ENCODE measurements at places on chromosomes 7 and 10. TPM values are rescaled to one million over a fixed set of nuclear protein-coding genes. Genes with fewer than 3 reads are reported as not detected.
A peak's percentile ranks its signal among the peaks of the same experiment; 100 is the strongest.

The HELLS gene
- 187 TPM for total RNA-seq

GRCh38 chr10:70799124-70799523 is 13.9 kb upstream of the TBATA start:
- DNase-seq: no peak
- no peak overlapping the region for H3K4me3 ChIP-seq
- no peak overlapping the region for H3K27ac ChIP-seq
- peaks cover 4% of the 10 kb centered on the region for H3K27me3 ChIP-seq

DNA sequence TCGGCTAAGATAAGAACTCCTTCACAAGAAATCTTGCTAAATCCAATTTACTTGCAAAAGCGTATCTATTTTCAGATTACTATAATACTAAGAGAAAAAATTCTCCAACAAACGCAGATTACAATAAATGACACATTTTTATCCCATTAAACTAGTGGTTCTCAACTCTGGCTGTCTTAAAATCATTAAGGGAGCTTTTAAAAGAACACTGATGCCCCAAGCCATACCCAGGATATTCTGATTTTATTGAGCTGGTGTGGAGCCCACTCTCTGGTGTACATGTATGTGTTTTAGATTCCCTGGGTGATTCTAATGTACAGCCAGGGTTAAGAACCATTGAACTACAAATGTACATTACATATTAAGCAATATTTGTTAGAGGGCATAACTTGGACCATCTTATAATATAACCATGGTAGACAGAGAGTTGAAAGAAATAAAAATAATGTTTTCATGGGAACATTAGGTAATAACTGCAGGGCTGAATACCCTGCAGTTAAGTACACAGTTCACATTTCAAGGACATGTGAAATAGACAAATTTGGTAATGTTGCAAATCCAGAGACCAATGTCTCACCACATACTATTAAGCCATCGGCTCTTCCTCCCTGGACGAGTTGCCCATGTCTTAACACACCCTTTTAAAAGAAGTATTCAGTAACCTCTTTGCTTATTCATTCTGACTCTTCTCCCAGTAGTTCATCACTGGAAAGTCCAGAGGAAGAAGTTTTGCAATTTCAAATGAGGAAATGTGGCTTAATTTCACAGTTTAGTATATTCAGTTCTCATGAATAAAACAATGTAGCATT is 6.2 kb downstream of the GSAP start:
- no peaks in the 10 kb centered on the region for H3K36me3 ChIP-seq
- no peak overlapping the region for H3K4me3 ChIP-seq
- peaks cover 10% of the 10 kb centered on the region for H3K4me1 ChIP-seq
- no peak overlapping the region for H3K27ac ChIP-seq
- DNase-seq: no peak

- H3K36me3 ChIP-seq: peaks cover 2% of the 10 kb centered on the region
- H3K4me1 ChIP-seq: no peaks in the 10 kb centered on the region
- no peak overlapping the region for H3K4me3 ChIP-seq
- DNase-seq: no peak
- no peaks in the 10 kb centered on the region for H3K27me3 ChIP-seq
Measured at GRCh38 chr7:126667742-126668366, 584.9 kb downstream of the GRM8 start.

- peaks cover 60% of the 10 kb centered on the region for H3K4me1 ChIP-seq
- H3K4me3 ChIP-seq: no peak overlapping the region
- H3K27me3 ChIP-seq: peaks cover 2% of the 10 kb centered on the region
- H3K36me3 ChIP-seq: peaks cover 4% of the 10 kb centered on the region
- no peak for DNase-seq
Measured at GRCh38 chr10:72335394-72336258, 19.1 kb downstream of the DNAJB12 start.

The PRPS1L1 gene
- total RNA-seq: not detected

The GDF10 gene
- 2.9 TPM for total RNA-seq

The TEX47 gene
- total RNA-seq: not detected

The UTF1 gene
- not detected for total RNA-seq

DNA sequence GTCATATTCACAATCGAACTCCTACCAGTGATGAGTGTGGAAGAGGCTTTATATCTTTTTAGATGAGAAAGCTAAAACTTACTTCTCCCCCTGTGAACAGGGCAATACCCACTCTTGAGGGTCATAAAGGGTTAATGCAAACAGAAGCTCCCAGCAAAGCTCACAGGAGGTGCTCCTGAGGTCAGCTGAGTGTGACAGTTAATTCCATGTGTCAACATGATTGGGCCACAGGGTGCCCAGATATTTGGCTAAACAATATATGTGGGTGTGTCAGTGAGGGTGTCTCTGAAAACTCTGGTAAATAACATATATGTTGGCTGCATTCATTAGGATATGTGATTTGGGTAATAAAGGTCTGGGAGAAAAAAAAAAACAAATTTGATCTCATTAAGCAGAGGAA is 86.0 kb downstream of the HIP1 start:
- H3K4me1 ChIP-seq: peaks cover 23% of the 10 kb centered on the region
- H3K36me3 ChIP-seq: no peaks in the 10 kb centered on the region
- no peak for DNase-seq

DNA sequence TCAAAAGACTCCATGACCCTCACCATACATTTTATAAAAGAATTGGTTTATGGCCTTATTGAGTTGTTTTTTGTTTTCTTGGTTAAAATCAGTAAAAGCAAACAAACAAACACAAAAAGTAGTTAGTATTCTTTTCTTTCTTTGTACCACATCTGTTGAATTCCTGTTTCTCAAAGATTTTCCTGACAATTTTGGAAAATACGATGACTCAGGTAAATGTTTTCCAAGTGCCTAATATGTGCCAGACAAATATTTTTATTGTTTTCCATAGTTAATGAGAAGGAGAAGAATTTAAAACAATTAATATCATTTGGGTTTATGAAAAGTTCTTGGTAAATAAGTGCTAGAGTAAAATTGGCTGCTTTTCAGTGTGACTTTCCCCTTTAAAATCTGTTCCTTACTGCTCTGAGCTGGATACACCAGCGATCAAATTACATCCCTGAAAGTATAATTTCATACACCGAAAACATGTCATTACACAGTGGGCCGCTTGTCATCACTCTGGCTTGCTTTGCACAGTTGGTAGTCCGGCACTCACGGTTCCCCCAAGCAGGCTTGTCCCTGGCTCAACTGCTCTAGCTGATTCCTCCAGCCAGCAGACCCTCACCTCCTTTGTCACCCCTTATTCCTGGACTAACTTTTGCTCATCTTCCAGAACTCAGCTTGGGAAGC is 80.5 kb downstream of the TBXAS1 start:
- H3K36me3 ChIP-seq: peaks cover 3% of the 10 kb centered on the region
- H3K4me1 ChIP-seq: peaks cover 12% of the 10 kb centered on the region
- peaks cover 6% of the 10 kb centered on the region for H3K27me3 ChIP-seq
- H3K27ac ChIP-seq: peak overlapping the region; percentile 79
- no peak for DNase-seq

The CRPPA gene
- 4.8 TPM for total RNA-seq

The FFAR4 gene
- not detected for total RNA-seq

GRCh38 chr10:100346351-100346764 is 675 bp upstream of the SCD start:
- DNase-seq: peak; percentile 79
- H3K4me3 ChIP-seq: peak overlapping the region; percentile 100
- H3K36me3 ChIP-seq: peaks cover 32% of the 10 kb centered on the region
- H3K27ac ChIP-seq: peak overlapping the region; percentile 96

DNA sequence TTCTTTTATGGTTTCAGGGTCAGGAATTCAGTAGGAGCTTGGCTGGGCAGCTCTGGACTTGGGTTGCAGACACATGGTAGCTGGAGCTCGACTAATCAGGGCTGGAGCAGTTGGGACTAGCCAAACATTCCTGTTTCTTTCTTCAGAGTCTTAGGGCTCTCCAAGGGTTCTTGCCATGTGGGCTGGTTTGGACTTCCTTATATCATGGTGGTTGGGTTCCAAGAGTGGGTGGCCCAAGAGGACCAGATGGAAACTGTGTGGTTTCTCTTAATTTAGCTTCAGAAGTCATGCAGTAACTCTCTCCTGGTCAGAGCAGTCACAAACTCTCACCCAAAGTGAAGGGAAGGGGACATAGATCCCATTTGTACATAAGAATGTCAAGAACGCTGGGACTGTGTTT is 270.1 kb upstream of the FZD1 start:
- no peaks in the 10 kb centered on the region for H3K4me1 ChIP-seq
- no peak for DNase-seq
- no peaks in the 10 kb centered on the region for H3K27me3 ChIP-seq

DNA sequence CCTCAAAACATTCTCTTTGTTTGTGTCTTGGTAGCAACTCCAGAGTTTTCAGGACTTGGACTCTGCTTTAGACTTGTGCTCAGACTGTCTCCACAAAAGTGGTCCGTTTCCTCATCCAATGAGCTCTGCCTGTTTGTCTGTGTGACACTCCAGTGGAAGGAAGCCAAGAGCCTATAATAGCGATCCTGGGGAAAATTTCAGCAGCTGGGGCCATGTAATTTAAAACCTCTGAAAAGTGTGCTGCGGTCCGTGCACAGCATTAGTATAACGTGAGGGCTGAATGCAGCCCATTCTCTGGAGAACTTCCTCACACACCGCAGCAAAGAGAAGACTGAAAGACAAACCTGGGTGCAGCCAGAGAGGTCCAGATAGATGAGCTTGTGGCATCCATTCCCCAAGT is at the start of gene LRRC17:
LRRC17 (plus strand) TSS at position 259 of the 400 bp plus-strand sequence. CDS start 20,914 bp downstream, outside the sequence.
- H3K27ac ChIP-seq: peak within 1 kb of the TSS; percentile 96
- peak within 1 kb of the TSS; percentile 90 for H3K4me3 ChIP-seq
- no peaks in the 10 kb centered on the region for H3K27me3 ChIP-seq
- H3K4me1 ChIP-seq: peaks cover 32% of the 10 kb centered on the region
- no peaks in the 10 kb centered on the region for H3K36me3 ChIP-seq

DNA sequence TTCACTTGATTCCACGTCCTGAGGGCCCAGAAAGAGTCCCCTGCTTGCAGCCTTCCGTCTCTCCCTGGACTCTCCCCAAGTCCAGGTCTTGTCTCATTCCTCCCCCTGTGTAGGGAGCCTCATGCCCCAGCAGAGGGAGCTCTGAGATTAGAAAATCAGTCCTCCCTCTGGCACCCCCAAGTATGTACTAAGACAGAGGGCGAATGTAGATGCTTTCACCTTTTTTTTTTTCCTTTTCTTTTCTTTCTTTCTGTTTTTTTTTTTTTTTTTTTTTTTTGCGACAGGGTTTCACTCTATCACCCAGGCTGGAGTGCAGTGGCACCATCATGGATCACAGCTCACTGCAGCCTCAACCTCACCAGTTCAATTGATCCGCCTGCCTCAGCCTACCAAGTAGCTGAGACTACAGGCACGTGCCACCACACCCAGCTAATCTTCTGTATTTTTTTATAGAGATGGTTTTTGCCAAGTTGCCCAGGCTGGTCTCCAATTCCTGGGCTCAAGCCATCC is 10.3 kb downstream of the SFXN3 start:
- DNase-seq: peak; percentile 71
- no peaks in the 10 kb centered on the region for H3K36me3 ChIP-seq
- H3K4me3 ChIP-seq: peak overlapping the region; percentile 71
- H3K27me3 ChIP-seq: peaks cover 40% of the 10 kb centered on the region

GRCh38 chr10:3043512-3044368 is 23.6 kb upstream of the PFKP start:
- no peaks in the 10 kb centered on the region for H3K27me3 ChIP-seq
- peak; percentile 57 for DNase-seq
- H3K27ac ChIP-seq: no peak overlapping the region
- peak overlapping the region; percentile 2 for H3K4me3 ChIP-seq

The CH25H gene
- not detected for total RNA-seq

DNA sequence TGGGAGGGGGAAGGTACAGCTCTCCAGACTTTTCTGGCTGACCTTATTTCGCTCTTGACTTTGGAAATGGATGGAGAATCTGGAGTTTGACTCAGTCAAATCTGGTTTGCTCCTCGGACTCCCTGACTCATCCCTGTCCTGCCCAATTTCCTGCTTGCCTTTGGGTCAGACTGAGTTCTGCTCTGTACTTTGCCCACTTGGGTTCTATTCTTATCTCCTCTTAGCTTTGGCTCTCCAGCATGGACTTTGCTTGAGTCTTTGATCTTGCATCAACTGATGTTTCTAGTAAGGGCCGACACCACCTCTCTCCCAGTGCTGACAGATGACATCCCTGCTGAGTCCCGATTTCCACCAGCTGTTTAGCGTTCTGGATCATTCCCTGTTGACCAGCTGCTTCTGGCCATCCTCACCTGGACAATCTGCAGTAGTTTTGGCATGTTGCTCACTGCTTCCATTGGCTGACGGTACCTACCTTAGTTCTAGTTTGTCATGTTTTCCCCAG is 335.3 kb downstream of the SUGCT start:
- H3K4me3 ChIP-seq: no peak overlapping the region
- no peaks in the 10 kb centered on the region for H3K36me3 ChIP-seq
- H3K4me1 ChIP-seq: no peaks in the 10 kb centered on the region
- no peak for DNase-seq
- H3K27me3 ChIP-seq: no peaks in the 10 kb centered on the region
- no peak overlapping the region for H3K27ac ChIP-seq

GRCh38 chr10:114250716-114251115 is 11.7 kb downstream of the VWA2 start:
- DNase-seq: no peak
- no peaks in the 10 kb centered on the region for H3K4me1 ChIP-seq
- H3K27me3 ChIP-seq: peaks cover 13% of the 10 kb centered on the region
- no peak overlapping the region for H3K4me3 ChIP-seq

- no peaks in the 10 kb centered on the region for H3K27me3 ChIP-seq
- H3K27ac ChIP-seq: no peak overlapping the region
- no peak for DNase-seq
- peaks cover 37% of the 10 kb centered on the region for H3K4me1 ChIP-seq
- H3K36me3 ChIP-seq: no peaks in the 10 kb centered on the region
Measured at GRCh38 chr10:33009244-33010131, 51.5 kb upstream of the ITGB1 start.

- no peaks in the 10 kb centered on the region for H3K4me1 ChIP-seq
- H3K36me3 ChIP-seq: no peaks in the 10 kb centered on the region
Measured at GRCh38 chr7:114293289-114294012, 121.2 kb upstream of the FOXP2 start.

DNA sequence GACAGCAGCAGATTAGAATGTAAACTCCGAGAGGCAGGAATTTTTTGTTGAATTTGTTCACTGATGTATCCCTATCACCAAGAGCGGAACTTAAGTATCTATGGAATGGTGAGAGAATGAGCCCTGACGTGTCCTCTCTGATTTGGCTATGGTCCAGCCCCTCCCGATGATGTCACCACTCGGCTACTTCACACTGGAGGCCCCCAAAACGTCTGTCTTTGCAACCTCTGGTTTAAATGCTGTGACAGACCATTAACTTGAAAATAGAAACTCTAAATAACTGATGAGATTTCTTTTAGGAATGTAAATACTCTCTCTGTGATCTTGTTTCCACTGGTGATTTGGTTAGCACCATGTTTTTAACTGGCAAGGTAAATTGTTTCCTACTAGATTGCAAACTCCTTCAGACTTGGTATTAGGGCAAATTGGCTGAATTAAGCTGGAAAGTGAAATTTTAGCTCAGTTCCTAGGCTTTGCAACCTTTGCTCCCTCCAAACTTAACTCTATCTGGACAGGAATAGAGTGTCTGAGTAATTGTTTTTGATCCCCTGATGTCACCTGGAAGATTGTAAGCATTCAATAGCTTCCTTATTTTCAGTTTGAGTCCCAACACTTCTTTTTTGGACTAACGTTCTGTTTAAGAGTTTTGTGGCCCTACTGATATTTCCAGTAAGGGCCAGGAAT is 19.1 kb downstream of the SLC16A12 start:
- H3K4me1 ChIP-seq: no peaks in the 10 kb centered on the region
- peaks cover 2% of the 10 kb centered on the region for H3K27me3 ChIP-seq
- H3K4me3 ChIP-seq: no peak overlapping the region

- H3K4me3 ChIP-seq: peak overlapping the region; percentile 98
- DNase-seq: peak; percentile 60
- peaks cover 21% of the 10 kb centered on the region for H3K27me3 ChIP-seq
- H3K36me3 ChIP-seq: peaks cover 27% of the 10 kb centered on the region
- H3K4me1 ChIP-seq: peaks cover 57% of the 10 kb centered on the region
- H3K27ac ChIP-seq: peak overlapping the region; percentile 95
Measured at GRCh38 chr10:17229967-17230682, 2.1 kb downstream of the VIM start.
